ENCODE measurements at places on chromosomes 5 and 9.

GRCh38 chr9:36960575-36960955 is 73.5 kb downstream of the PAX5 start:
- DNase-seq = no peak

DNA sequence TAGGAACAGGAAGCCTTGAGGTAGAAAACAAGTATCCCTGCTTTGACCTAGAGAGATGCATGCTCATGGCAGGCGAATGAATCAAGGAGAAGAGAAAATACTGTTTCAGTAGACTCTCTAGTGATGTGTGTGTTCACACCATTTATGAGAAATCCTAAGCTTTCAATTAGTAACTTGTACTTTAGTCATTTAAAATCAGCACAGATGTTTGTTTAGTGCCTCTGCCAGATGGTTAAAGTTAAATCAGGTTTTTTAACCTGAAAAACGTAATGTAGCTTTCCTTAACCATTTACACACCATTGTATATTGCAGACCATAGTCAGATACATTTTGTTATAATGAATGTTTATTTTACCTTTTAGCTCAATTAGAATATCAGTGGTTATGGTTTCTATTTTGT is 5.0 kb downstream of the TJP2 start:
- no peak for DNase-seq

DNA sequence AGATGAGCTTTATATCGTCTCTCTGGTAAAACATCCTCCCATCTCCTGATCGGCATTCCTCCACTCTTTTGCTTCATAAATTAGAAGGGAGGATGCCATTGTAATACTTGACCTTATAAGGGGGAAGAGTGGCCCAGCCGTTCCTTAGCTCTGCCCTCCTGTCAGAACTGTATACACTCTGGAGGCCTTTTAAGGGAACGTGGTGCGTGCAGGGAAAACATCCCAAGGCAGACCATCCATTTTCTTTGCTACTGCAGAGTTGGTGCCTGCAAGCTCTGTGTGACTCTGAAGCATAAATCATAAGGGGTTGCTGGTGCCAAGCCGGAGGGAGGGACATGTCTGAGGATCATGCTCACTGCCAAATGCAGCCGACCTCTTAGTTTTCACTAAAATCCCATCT is 90.4 kb downstream of the PGM5 start:
- DNase-seq = peak; percentile 83

GRCh38 chr5:117829646-117830045 is 1158.7 kb downstream of the DTWD2 start:
- no peak for DNase-seq

DNA sequence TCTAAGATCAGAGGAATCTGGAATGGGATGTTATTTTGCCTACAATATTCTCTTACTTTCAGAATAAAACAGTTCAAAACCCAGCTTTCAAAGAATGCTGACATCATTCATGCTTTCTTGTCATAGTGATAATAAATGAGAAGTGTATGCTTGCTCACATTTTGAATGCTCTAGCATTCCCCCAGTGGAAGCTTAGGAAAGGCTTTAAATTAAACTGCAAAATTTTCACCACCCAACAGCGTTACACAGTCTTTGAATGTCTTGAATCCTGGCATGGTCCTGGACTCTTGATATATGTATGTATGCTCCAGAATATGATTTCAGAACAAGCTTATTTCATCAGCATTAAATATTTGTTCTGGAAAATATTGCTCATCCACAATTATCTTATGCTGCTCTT is 964.3 kb upstream of the NUDT12 start:
- no peak for DNase-seq

GRCh38 chr5:127089191-127089590 is 15.9 kb upstream of the C5orf63 start:
- no peak for DNase-seq

- DNase-seq = no peak
These were observed 339.0 kb upstream of the POU5F2 start for GRCh38 chr5:94080390-94080789.

DNA sequence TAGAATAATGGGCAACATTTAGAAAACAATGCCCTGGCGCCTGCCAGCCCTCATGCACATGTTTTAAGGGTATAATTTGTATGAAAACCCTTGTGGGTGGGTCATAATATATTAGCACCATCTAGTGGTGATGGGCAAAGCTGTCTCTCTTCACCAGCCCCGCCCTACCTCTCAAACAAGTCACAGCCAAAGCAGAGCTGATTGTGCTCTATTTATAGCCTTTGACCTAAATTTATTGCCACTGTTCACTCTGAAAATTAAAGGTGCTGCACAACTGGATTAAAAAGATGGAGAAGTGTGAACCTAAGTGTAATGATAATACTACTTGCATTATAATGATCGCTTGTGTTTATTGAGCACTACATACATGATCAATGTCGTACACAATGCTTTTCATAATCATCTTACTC is 131.9 kb upstream of the ANKH start:
- DNase-seq = peak; percentile 54

GRCh38 chr9:27183701-27184100 is 74.7 kb downstream of the TEK start:
- no peak for DNase-seq

DNA sequence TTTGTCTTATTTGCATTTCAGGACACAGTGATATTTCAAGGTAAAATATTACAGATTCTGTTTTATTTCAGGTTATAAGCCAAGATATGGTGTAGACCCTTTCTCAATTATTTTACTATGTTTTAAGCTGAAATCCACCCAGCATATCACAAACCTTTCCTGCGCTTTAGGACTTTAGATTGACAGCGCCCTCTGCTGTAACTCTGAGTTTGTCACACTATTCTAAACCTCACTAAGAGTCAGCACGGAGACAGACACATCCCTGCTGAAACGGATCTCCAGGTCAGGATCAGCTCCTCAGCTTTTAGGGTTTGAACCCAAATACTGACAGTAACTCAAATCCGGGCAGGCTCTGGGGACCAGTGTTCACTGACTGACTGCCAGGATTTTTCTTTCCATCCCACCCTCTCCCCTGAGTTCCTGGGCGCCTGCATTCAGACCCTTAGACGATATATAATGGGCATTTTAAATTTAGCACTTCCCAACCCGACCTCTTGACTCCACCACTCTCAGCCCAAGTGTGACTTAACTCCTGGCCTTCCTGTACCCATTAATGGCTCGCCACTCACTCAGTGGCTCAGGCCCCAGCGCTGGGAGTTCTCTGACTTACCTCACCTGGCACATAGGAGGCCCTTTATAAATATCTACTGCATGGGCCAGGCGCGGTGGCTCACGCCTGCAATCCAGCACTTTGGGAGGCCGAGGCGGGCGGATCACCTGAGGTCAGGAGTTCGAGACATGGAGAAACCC is 33.5 kb downstream of the TLX3 start:
- no peak for DNase-seq

DNA sequence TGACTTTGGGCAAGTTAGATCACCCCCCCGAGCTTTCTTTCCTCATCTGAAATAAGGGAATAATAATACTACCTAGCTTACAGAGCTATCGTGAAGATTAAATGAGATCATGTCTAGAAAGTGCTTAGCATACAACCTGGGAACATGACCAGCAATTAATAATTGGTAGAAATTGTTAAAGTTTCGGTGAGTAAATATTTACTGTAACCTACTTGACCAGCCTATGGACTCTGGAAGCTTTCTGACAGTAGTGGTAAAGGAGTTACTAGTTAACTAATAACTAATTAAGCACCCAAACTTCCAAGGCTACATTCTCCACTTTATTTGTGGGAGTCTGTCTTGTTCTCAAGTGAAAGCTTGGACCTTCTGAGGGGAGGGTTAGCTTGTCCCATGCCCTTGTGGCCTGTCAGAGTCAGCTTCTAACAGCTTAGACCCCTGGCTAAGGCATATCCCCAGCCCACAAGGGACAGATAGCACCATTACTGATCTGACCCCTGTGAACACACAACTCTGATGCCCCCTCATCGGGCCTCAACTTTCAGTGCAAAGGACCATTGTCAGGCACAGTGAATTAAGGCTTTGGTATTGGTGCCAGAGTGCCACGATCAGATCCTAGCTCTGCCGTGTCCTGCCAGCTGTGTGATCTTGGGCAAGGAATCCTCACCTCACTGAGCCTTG is 58.7 kb upstream of the SAP30L start:
- DNase-seq = no peak

- DNase-seq = no peak
These were observed 1.9 kb downstream of the MLANA start for GRCh38 chr9:5892456-5893133.

DNA sequence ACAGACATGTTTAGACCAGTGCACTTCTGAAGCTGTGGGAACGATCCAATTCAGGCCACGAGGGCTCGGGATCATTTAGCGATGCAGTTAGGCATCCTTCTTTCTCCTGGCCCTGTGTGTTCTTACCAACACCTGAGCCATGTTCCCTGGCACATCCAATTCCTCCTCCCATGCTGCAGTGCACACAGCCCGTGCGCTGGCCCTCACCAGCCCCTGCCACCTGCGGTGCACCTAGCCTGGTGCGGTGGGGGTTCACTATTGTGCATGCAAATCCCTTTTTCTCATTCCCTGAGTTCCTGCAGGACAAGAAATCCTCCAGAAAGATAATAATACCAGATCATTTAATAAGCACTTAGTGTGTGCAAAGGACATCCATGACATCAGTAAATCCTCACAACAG is 53.5 kb downstream of the NEURL1B start:
- no peak for DNase-seq

- no peak for DNase-seq
These were observed 5.8 kb downstream of the TRUB2 start for GRCh38 chr9:128316421-128316820.
